ENCODE measurements at places on chromosomes 6 and 20. TPM values are rescaled to one million over a fixed set of nuclear protein-coding genes. Genes with fewer than 3 reads are reported as not detected.

CLPSL2 gene
- total RNA-seq = not detected

MMP24 gene
- total RNA-seq = 0.39 TPM

EDN3 gene
- total RNA-seq = 12.4 TPM

CCN5 gene
- 0.20 TPM for total RNA-seq

RANBP9 gene
- 41.1 TPM for total RNA-seq

RAB44 gene
- 0.59 TPM for total RNA-seq

Data from skin of body (tissue), 3 donors.